ENCODE measurements at places on chromosomes 1 and 21. TPM values are rescaled to one million over a fixed set of nuclear protein-coding genes. Genes with fewer than 3 reads are reported as not detected.

DNA sequence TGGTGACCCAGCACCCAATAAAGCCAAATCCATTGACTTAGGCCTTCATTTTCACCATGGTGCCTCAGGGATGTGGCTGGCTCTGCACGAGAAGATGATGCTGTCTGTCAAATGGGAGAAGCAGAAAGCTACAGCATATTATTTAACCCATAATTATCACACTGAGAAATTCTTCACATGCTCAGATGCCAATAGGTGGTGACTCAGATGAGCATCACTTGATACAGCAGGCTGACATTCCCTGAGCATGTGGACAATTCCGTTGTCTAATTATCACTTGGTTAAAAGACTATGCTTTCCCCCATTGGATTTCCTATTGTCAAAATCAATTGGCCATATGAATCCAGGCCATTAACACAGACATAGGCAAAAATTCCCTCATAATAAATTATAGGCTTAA, 44.0 kb upstream of the HSD3B1 start:
- H3K36me3 ChIP-seq, result no peaks in the 10 kb centered on the region
- DNase-seq, result no peak
- no peak overlapping the region for H3K27ac ChIP-seq

- H3K36me3 ChIP-seq, result no peaks in the 10 kb centered on the region
- H3K27me3 ChIP-seq, result no peaks in the 10 kb centered on the region
- peaks cover 44% of the 10 kb centered on the region for H3K4me1 ChIP-seq
- no peak for DNase-seq
- no peak overlapping the region for H3K27ac ChIP-seq
Measured at GRCh38 chr21:34179204-34179935, 106.0 kb downstream of the MRPS6 start.

DNA sequence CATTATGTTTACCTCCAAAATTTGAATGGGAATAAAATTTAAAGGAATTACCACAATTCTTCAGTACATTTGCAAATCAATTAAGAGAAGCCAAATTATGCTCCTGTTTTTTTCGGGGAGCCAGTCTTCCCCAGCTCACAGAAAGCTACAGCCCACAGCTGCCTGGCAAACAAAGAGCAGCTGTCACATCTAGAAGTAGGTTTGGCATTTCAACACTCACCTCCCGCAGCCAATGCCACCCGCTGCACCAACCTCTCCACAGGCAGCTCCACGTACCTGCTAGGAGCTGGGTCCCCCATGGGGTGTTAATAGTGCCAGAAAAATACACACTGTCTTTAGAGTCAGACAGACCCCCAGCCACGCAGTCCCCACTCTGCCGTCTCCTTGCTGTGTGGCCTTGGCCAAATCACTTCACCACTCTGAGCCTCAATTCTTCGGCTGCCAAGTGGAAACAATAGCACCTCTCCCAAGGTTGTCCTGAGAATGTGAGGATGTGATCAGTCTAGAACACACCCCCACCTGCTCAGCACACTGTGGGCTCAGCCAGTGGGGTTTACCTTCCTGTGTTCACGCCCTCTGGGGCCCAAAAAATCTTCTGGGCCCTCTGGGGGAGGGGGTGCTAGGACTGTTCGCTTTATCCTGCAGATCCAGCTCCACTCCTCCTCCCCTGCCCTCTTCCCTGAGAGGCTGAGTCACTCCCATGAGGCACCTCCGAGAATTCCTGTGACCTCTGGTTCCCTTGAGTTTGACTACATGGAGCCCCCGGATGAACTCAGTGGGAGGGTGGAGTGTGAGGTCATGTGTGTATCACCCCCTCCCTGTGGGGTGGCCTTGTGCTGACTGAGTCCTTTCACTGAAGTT, 204.3 kb upstream of the GRIK3 start:
- no peak overlapping the region for H3K4me3 ChIP-seq
- H3K27ac ChIP-seq, result no peak overlapping the region
- H3K27me3 ChIP-seq, result no peaks in the 10 kb centered on the region
- no peak for DNase-seq

- H3K27me3 ChIP-seq, result no peaks in the 10 kb centered on the region
- H3K36me3 ChIP-seq, result peaks cover 12% of the 10 kb centered on the region
- no peak for DNase-seq
- H3K4me3 ChIP-seq, result no peak overlapping the region
Measured at GRCh38 chr1:28480308-28480707, 25.5 kb upstream of the RCC1 start.

- no peak overlapping the region for H3K27ac ChIP-seq
- no peaks in the 10 kb centered on the region for H3K27me3 ChIP-seq
- H3K4me1 ChIP-seq, result no peaks in the 10 kb centered on the region
- DNase-seq, result no peak
Measured at GRCh38 chr1:24203404-24203803, 16.3 kb upstream of the IFNLR1 start.

LYPLAL1 gene
- total RNA-seq, result 35.4 TPM

CLCA4 gene
- total RNA-seq, result not detected

All from neural progenitor cell (in vitro differentiated cells).